ENCODE measurements at places on chromosomes 1 and 21.

- peak; percentile 80 for DNase-seq
Measured at GRCh38 chr1:209875515-209875914, 47.7 kb downstream of the UTP25 start.

GRCh38 chr1:169708647-169709046 lies 2.8 kb downstream of the SELL start:
- DNase-seq: no peak

DNA sequence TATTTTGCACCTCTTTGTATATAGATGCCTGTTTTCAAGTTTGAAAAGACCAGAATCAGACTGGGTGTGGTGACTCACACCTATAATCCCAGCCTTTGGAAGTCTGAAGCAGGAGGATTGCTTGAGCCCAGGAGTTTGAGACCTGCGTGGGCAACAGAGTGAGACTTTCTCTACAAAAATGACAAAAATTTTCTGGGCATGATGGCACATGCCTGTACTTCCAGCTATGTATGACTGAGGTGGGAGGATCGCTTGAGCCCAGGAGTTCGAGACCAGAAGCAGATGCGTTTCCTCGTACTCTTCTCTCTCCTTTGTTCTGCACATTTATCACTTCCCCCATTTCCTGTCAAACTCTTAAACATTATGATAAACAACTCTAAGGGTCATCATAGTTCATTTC lies 310.0 kb upstream of the SNX7 start:
- no peak for DNase-seq

DNA sequence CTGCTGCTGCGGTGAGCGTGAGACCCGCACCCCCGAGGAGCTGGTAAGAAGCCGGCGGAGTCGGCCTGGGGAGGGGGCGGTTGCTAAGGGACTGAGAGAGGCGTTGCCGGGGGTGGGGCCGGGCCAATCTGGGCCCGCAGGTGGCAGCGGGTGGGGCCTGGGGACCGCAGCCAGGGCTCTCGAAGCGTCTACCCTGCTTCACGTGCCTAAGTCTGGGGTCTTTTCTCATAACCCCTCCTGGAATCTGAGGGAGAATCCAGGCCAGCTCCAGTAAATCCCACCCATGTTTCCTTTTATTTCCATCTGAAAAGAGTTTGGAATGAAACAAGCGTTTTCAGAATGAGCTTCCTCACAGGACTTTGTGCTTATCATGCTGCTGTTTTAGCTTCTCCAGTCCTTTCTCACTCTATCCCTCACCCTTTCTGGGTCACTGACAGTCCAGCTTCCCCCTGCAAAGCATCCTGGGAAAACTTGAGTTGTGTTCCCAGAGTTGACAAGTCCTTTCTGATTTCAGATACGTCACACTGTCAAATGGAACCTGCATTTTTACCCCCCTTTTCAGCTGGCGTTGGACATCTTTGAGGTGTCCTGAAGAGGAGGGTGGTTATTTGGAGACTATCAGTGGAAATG lies 431 bp downstream of the CLCN6 start:
- DNase-seq: no peak

GRCh38 chr1:216310776-216311175 lies 112.5 kb downstream of the USH2A start:
- peak; percentile 90 for DNase-seq

DNA sequence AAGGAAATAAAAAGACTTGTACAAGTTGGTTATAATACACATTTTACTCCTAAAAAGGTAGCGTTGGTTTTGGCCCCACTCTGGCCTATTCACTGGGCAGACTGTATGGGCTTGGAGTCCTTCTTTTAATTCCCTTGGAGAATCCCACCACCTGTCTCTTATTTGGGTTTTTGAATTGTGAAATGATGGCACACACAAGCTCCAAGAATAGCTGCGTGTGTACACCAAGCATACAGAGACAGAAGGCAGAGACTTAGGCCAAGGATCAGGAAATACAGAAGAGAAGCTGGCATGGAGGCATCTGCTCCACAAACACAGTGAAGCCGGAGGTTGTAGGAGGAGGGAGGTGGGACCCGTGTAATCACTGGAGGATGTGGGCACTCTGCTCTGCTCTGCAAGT lies 29.1 kb downstream of the DDR2 start:
- DNase-seq: no peak

DNA sequence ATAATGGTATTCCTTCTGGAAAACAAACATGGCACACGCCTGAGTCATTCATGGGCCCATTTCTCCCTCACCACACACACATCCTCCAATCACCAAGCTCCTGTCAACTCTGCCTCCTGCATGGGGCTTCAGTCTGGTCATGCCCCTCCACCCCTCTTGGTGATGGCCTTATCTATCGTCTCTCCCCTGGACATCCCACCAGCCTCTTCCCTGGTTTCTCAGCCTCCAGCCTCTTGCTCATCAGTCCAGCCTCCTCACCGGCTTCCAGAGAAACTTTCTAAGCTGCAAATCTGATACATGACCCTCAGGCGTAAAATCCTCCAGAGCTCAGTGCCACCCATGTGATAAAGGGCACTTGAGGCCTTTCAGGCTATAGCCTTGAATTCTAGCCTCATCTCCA lies 243.9 kb downstream of the FOXD2 start:
- DNase-seq: no peak

GRCh38 chr1:5904551-5904950 lies 87.7 kb downstream of the NPHP4 start:
- no peak for DNase-seq

Data from GM23338 (cell line).